Natural killer cell (primary cell): ENCODE measurements at places on chromosomes 11 and 22. TPM values are rescaled to one million over a fixed set of nuclear protein-coding genes. Genes with fewer than 3 reads are reported as not detected.
A peak's percentile ranks its signal among the peaks of the same experiment; 100 is the strongest.

- no peaks in the 10 kb centered on the region for H3K36me3 ChIP-seq
- H3K27ac ChIP-seq: no peak overlapping the region
- no peaks in the 10 kb centered on the region for H3K27me3 ChIP-seq
- no peak overlapping the region for H3K4me3 ChIP-seq
- H3K4me1 ChIP-seq: no peaks in the 10 kb centered on the region
These were observed 1375.6 kb upstream of the TENM4 start for GRCh38 chr11:80816454-80816847.

GRCh38 chr11:35183326-35183925, 44.5 kb downstream of the CD44 start:
- DNase-seq: no peak
- peaks cover 83% of the 10 kb centered on the region for H3K36me3 ChIP-seq
- H3K4me3 ChIP-seq: no peak overlapping the region
- no peaks in the 10 kb centered on the region for H3K27me3 ChIP-seq
- H3K27ac ChIP-seq: peak overlapping the region; percentile 9

ANO9 gene
- 21.3 TPM for total RNA-seq

- no peaks in the 10 kb centered on the region for H3K36me3 ChIP-seq
- no peak overlapping the region for H3K4me3 ChIP-seq
- DNase-seq: no peak
- H3K4me1 ChIP-seq: no peaks in the 10 kb centered on the region
- H3K27ac ChIP-seq: no peak overlapping the region
- H3K27me3 ChIP-seq: no peaks in the 10 kb centered on the region
These were observed 2.5 kb upstream of the OR51B5 start for GRCh38 chr11:5345831-5346230.

- no peaks in the 10 kb centered on the region for H3K27me3 ChIP-seq
- peak; percentile 80 for DNase-seq
- H3K36me3 ChIP-seq: no peaks in the 10 kb centered on the region
- H3K4me1 ChIP-seq: peaks cover 18% of the 10 kb centered on the region
- H3K4me3 ChIP-seq: peak overlapping the region; percentile 44
- no peak overlapping the region for H3K27ac ChIP-seq
These were observed 88.6 kb upstream of the CRYBB3 start for GRCh38 chr22:25110846-25111578.

GRCh38 chr11:105265845-105266244, 126.3 kb upstream of the CARD18 start:
- no peak overlapping the region for H3K4me3 ChIP-seq
- no peaks in the 10 kb centered on the region for H3K4me1 ChIP-seq
- H3K27ac ChIP-seq: no peak overlapping the region
- H3K36me3 ChIP-seq: no peaks in the 10 kb centered on the region

GSTT4 gene
- not detected for total RNA-seq

CTTN gene
- 1.8 TPM for total RNA-seq

DNA sequence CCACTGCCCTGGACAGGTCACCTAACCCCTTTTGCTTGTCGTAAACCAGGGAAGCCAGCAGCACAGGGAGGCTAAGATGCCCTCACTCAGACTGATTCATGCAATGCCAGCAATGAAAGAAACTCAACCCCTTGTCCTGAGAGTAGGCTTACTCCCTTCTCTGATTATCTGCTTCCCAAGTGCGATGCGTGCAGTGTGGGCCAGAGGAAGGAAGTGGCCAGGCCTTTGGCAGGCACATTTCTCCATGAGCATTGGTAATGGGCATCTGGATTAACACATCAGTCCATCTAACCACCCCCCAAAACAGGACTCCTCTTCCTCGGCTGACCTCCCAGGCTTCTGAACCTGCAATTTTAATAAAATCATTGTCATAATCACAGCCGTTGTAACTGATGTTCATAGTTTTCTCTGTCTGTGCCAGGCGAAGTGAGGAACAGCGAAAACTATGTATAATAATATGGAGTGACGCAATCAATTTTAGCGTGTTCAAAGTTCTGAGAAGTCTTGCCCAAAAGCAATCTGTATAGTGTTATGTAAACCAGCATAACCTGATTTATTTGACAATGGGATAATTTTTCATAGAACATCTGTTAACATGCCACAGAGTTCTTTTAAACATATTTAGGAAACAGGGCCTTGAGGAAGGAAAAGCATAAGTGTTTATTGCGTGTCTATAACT, 33.9 kb downstream of the TST start:
- H3K27me3 ChIP-seq: peaks cover 10% of the 10 kb centered on the region
- no peaks in the 10 kb centered on the region for H3K36me3 ChIP-seq
- no peak for DNase-seq
- H3K4me1 ChIP-seq: no peaks in the 10 kb centered on the region
- H3K4me3 ChIP-seq: no peak overlapping the region
